Tibial nerve (tissue), 4 donors: ENCODE measurements at places on chromosomes 4 and X. TPM values are rescaled to one million over a fixed set of nuclear protein-coding genes. Genes with fewer than 3 reads are reported as not detected.

GRCh38 chr4:111037591-111038360 lies 414.9 kb upstream of the PITX2 start:
- DNase-seq = no peak

The TAB3 gene
- total RNA-seq = 15.6 TPM

GRCh38 chr4:130395871-130396270 lies 1299.9 kb downstream of the C4orf33 start:
- no peak for DNase-seq

GRCh38 chr4:15376594-15376993 lies 51.2 kb upstream of the C1QTNF7 start:
- DNase-seq = no peak

DNA sequence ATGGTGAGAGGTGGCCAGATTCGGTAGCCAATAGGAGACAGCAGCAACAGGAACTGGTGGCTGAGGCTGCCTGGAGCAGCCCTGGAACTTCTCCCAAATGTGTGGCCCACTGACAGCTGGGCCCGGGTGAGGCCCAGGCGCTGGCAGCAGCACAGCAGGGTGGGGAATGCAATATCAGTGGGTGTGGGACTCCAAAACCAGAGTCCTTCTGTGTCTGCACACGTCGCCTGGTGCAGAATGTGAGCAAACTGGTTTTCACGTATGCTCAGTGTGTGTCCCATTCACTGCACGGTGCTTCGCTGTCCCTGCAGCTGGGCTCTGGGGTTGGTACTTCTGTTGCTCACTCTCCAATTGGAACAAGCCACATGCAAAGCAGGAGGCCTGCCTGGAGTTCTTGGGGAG lies 14.4 kb upstream of the CENPU start:
- no peak for DNase-seq

DNA sequence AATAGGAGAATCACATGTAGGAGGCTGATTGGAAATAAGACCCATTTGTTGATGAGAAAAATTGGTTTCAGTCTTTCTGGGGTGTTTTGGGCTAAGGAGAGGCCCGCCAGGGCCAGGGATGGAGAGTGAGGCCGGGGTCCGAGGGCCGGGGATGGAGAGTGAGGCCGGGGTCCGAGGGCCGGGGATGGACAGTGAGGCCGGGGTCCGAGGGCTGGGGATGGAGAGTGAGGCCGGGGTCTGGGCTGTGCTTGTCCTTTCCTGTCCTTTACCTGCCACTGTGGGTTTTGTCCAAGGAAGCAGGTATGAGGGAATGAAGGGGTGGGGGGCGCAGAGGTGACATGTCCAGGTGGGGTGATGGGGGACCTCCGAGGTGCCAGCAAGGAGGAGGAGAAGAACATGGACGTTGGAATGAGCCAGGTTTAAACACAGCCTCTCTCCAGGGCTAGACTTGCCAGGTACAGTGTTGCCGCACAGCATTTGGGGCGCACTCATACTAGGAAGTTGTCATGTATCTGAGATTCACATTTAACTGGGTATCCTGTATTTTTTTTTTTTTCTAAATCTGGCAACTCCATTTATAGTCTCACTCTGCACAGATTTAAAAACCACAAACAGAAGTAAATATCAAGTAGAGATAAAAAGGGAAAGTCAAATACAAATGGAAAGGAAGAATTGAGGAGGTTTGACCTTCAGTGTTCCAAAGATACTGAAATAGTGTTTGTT lies 8.8 kb downstream of the RGS12 start:
- no peak for DNase-seq

DNA sequence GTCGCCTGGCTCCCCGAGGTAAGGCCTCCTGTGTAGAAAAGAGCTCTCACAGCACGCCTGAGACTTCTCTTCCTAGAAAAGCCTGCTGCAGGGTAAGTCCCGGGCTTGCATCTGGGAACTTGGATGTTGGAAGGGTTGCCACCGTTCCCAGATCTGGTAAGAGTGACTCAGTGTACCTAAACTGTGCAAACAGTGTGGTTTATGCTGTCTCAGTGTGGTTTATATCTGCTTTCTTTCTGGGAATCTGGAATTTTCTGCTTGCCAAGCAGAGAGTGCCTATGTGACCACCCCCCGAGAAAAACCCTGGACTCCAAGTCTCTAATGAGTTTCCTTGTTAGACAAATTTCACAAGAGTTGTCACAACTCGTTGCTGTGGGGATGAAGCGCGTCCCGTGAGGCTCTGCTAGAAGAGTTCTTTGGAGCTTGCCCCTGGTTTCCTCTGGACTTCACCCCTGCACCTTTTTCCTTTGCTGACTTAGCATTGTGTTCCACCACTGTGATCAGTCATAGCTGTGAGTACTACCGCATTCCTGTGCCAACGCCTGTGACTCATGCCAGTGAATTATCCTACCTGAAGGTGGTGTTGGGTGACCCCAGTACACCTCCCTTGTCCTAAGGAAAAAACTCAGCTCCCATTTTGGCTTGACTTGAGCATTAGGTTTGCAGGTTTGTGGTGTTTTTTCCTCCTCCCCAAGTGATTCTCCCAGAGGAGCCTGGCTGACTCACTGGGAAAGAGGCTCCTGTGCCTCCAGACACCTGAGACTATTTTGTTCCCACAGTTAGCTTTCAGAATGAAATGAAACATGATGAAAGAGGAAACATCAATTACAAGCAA lies 14.5 kb downstream of the SLC2A9 start:
- DNase-seq = no peak

GRCh38 chr4:178577933-178578332 lies 1135.7 kb upstream of the AGA start:
- DNase-seq = no peak

- DNase-seq = no peak
Measured at GRCh38 chr4:40710484-40711254, 39.1 kb upstream of the NSUN7 start.

GRCh38 chr4:82373486-82373815 lies 340 bp downstream of the HNRNPD start:
- no peak for DNase-seq

The NDNF gene
- 9.8 TPM for total RNA-seq

GRCh38 chr4:122625156-122625555 lies 4.3 kb upstream of the IL21 start:
- DNase-seq = no peak

The CAMK2D gene
- 36.9 TPM for total RNA-seq

- DNase-seq = no peak
Measured at GRCh38 chr4:81221303-81222081, 6.5 kb upstream of the PRKG2 start.
